ENCODE measurements at places on chromosomes 12 and 14.

GRCh38 chr14:36423430-36423829 lies 96.6 kb downstream of the NKX2-1 start:
- DNase-seq: no peak

DNA sequence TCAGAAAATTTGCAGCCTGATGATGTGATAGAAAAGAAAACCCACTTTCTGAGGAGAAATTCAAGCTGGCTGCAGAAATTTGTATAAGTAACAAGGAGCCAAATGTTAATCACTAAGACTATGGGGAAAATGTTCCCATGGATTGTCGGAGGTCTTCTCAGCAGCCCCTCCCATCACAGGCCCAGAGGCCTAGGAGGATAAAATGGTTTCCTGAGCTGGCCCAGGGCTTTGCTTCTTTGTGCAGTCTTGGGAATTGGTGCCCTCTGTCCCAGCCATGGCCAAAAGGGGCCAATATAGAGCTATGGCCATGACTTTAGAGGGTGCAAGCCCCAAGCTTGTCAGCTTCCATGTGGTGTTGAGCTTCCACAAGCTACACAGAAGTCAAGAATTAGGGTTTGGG lies 335.9 kb downstream of the ATP23 start:
- DNase-seq: no peak

DNA sequence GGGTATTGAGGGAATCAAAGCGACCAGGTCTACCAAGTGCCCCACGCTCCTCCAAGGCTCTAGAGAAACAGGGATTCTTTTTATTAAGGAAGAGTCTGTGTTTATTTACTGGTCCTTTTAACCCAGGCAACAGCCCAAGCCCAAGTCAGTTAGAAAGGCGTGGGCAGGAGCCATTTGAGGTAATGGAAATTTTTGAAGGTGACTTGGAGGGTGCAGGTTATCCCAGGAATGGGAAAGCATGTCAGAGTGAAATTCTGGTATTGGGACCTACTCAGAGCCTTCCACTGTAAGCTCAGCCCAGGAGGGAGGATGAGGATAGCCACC lies 2.9 kb downstream of the SLC6A12 start:
- no peak for DNase-seq

DNA sequence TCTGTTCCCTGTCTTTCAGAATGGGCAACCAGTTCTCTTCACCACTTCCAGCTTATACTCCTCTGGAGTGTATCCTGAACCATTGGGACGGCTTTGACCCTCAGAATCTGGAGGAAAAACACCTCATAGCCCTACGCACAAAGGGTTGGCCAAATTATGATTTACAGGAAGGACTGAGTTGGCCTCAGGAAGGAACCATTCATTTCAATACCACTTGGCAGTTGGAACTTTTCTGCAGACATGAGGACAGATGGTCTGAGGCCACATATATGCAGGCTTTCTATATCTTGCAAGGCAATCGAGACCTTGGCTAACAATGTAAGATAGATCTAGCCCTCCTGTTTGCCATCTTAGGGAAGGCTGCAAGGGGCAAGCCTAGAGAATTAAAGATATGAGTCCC lies 24.0 kb downstream of the CLECL1 start:
- no peak for DNase-seq

- no peak for DNase-seq
Observed at GRCh38 chr12:51838762-51839161, 9.8 kb downstream of the FIGNL2 start.

DNA sequence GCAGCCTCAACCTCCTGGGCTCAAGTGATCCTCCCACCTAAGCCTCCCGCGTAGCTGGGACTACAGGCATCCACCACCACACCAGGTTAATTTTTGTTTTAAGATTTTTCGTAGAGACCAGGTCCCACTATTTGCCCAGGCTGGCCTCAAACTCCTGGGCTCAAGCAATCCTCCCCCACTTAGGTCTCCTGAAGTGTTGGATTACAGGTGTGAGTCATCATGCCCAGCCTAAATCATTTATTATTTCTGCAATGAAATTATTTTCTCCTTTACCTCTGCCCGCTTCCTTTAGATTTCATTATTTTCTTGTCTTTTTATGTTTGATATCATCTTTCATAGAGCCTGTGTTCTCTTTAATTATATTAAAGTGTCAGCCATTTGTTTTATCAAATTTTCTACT lies 165.2 kb upstream of the OTX2 start:
- no peak for DNase-seq

DNA sequence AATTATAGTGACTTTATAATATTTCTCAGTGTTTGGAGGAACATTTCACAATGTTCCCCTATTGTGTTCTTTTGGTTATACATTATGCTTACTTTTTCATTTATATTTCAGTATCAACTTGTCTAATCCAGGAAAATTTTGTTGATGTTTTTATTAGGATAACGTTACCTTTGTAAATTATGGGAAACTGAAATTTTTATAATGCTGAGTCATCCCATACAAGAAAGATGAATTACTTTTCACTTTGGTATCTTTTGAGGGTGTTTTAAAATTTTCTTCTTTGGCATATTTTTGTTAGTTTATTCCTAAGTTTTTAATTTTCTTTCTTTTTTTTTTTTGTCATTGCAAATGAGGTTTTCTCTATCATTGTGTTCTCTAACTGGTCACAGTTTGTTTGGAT lies 542.7 kb downstream of the SLC16A7 start:
- DNase-seq: no peak

GRCh38 chr12:29041621-29042020 lies 107.5 kb upstream of the FAR2 start:
- no peak for DNase-seq

DNA sequence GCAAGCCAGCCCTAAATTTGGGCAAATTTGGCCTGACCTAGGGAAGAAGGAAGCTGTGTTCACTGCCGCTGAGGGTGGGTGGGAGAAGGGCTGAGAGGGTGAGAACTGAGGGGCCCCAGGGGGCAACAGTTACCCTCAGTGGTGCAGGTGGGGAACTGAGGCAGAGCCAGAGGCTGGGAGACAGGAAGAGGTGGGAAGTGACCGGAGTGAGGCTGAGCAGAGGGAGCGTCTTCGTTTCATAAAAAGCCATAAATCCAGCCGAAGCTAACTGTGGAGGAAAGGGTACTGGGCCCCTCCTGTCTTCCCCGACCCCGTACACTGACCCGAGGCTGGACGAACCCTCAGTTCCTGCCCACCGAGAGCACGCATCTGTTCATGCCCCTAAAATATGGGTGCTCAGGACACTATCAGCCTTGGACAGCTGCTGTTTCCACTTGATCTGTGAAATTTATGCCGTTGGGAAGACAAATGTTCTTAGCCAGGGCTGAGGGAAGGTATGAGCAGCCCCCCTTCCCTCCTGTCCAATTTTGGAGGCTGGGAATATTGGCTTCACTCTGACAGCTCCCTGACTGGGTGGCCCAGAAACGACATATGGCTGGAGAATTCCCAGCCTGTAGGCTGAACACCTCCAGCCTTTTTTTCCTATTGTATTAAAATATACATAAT lies 116.5 kb downstream of the KIF26A start:
- no peak for DNase-seq

GRCh38 chr12:66302827-66303169 lies 505 bp downstream of the HELB start:
- DNase-seq: no peak

GRCh38 chr14:31166271-31166561 lies 41.4 kb downstream of the HECTD1 start:
- DNase-seq: no peak

- DNase-seq: peak; percentile 58
Observed at GRCh38 chr12:55072083-55072482, 52.3 kb downstream of the NEUROD4 start.

- DNase-seq: no peak
Observed at GRCh38 chr14:92005019-92005418, 34.8 kb downstream of the TRIP11 start.

GRCh38 chr12:94873734-94874517 lies 129.6 kb downstream of the NDUFA12 start:
- no peak for DNase-seq

- DNase-seq: no peak
Observed at GRCh38 chr12:68122236-68122920, 37.2 kb downstream of the IFNG start.

DNA sequence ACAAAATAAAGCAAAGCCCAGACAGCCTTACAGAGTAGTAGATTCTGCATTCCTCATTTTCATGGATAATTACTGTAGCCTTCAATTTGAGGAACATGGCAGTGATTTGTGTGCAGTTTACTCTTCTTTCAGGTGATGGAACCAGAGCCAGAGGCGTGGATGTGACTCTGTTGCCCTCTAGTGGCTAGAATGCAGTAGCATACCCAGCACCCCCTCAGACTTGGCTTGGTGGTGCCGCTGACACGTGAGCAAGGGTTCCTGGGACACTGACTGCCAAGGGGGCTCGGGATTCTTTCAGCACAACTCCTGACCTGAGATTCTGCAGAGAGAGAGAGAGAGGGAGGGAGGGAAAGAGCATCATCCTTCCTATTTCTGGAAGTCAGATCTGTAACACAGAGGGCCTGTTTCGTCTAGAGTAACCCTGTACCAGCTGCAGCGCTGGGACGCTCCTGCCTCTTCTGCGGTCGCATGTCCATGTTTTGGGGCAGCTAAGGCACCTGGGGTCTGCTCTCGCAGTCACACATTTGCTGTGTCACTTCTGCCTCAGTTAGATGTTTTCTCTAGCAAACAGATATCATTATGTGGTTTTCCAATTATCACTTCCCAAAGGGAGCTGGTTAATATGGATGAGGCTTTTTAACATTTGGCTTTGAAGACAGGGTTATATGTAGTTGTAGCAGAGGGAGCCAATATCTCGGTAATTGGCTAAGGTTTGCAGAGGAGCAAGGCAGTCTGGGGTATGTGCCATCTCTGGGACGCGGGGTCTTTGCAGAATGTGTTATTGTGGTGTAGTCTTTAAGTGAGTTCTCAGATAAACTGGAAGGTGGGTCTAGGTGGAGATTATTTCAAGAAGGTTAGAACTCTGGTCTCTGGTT lies 428.1 kb downstream of the NRXN3 start:
- DNase-seq: no peak

DNA sequence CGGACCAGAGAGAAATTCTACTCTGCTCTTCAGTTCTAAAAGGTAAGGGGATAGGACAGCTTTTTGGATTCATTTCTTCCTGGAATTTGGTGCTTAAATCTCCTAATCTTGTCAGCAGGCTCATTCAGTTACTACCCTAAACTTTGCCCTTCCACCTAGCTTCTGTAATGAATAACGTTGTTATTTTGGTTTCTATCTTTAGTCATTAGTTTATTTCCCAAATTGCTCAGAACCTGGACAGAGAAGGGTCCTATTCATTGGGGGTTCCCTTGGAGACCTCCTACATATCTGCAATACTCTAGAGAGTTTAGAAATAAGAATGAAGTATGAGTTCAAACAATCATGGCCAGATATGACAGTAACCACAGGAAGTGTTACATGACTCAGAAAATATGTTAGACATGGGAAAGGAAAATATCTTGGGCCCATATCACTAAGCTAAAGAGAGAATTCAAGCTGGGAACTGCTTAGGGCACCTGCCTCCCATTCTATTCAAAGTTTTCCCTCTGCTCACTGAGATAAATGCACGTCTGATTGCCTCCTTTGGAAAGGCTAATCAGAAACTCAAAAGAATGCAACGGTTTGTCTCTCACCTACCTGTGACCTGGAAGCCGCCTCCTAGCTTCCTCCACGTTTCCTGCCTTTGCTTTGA lies 87.9 kb downstream of the GAS2L3 start:
- no peak for DNase-seq

DNA sequence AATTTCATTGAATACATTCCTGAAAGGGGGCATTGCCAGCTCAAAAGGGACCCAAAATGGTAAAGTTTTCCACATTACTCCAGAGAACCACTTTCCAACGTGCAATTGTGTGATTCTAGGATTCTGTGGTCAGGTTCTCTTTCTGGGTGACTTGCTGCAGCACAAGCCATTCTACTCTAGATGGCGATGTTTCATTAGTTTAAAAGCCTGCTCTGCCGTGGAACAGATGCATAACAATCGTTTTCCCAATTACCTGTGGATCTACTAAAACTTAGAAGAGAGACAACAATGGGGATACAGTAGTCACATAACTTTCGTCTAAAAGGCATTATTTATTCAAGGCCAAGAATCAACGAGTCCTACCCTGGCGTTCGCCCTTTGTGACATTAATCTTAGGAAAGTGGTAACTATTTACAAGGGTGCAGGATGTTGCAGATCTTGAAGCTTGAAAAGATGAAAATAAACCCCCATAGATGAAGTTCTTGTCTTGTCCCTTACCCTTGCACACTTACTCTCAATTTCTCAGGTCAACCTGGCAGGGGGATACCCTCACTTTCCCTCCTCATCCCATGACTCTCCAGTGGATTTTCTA lies 400.9 kb downstream of the SNAPC1 start:
- no peak for DNase-seq

- no peak for DNase-seq
Observed at GRCh38 chr12:41189395-41190251, 1.5 kb downstream of the PDZRN4 start.

DNA sequence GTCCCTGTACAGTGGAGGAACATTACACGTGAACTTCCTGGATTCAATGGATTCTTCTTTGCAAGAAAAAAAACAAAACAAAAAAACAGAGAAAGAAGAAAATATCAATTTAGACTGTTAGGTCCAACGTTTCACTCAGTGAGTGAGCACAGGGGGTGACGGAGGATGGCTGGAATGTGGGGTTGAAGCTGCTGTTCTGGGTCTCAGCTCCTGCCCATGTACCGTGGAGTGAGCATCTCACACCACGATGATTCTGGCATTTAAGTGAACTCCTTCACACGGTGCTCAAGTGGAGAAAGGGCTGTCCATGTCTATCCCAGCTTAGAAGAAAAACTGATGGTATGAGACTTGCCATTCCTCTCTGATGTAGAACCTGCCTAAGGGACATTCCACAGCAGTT lies 23.2 kb downstream of the CCND2 start:
- no peak for DNase-seq

DNA sequence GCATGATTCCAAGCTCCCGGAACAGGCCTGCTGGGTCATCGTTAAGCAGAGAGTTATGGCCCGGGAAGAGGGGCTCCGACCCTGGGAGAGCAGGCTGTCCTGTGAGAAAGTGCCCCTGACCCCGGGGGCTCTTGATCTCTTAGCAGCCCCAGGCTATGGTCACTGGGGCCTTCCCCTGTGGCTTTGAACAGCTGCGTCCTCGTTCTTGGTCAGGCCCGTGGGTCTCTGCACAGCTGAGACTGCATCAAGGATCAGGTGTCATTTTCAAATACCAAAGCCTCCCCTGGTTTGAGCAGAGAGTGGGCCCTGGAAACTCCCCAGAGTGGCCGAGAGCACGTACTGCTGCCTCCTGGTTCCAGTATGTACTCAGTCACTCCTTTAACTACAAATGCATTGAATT lies 114.8 kb downstream of the ESRRB start:
- DNase-seq: no peak

DNA sequence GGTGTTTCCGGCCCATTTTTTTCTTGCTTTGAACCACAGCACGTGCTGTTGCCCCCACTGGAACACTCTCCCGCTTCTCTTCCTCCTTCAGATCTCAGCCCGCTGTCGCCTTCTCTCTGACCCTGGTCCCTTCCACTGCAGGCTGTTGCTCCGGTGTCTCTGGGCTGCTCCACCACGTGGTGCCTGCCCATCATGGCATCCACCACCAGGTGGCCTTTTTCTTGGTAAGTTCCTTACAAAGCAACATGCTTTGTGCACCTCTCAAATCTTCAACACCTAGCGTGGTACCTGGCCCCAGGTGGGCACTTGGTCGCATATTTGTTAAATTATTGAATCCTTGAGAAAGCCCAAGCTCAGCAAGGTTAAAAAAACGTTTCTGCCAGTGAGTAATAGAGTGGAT lies 19.1 kb downstream of the TUNAR start:
- DNase-seq: no peak

GRCh38 chr14:93103392-93104080 lies 12.2 kb downstream of the ITPK1 start:
- DNase-seq: no peak

GRCh38 chr14:76715511-76716081 lies 45.7 kb upstream of the VASH1 start:
- DNase-seq: no peak

GRCh38 chr12:96543-96942 lies 30.0 kb downstream of the IQSEC3 start:
- DNase-seq: no peak
